T-helper 9 cell (primary cell): ENCODE measurements at places on chromosomes 4 and X.
A peak's percentile ranks its signal among the peaks of the same experiment; 100 is the strongest.

DNA sequence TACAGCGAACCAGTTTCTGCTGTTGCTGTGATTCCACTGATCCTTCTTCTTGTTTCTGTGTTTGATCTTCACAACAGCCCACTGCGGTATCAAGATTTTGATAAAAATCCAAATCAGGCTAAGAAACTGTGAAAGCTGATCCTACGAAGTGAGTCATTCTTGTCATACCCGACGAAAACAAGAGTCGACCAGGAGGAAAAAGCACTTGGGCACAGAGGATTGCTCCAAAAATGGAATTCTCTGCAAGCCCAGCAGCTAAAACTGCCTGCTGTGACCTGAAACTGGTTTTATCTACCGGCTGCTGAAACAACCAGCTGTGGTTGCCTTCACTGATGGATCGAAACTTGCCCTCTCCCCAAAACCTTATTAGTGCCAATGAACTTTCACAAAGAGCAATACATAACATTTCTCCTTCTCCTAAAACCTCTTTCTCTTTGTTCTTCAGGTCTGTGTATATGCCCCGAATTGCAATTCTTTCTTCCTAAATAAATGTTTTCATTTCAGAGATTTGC, 607.0 kb upstream of the PRKX start:
- no peak for DNase-seq

DNA sequence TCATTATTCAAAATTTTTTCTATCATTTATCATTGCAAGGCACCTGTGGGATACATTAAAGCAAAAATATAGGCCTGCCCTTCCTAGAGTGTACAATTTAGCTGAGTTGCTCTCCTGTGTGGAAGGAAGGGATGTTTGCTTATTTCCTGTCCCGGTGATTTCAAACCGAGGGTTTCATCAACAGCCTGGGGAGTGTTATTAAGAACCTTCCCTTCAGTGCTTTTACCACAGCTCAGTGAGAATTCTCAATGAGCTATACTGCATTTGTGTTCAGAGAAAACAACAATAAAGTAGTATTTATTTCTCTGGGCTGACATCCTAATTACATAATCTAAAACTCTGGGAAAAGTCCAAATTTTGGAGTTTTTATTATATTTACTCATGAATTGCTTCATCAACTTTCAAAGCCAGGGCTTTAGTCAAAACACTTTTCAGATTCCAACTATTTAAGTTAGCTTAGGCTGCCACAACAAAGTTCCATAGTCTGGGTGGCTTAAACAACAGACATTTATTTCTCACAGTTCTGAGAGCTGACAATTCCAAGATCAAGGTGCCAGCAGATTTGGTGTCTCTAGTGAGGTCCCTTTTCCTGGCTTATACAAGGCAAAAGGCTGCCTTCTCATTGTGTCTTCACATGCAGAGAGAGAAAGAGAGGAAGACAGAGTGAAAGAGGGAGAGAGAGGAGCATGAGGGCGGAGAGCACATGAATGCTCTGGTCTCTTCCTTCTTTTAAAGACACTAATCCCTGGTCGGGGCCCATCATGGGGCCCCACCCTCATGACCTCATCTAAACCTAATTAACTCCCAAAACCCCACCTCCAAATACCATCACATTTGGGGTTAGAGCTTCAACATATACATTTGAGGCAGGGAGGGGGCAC, 62.6 kb downstream of the MMRN1 start:
- no peak for DNase-seq

DNA sequence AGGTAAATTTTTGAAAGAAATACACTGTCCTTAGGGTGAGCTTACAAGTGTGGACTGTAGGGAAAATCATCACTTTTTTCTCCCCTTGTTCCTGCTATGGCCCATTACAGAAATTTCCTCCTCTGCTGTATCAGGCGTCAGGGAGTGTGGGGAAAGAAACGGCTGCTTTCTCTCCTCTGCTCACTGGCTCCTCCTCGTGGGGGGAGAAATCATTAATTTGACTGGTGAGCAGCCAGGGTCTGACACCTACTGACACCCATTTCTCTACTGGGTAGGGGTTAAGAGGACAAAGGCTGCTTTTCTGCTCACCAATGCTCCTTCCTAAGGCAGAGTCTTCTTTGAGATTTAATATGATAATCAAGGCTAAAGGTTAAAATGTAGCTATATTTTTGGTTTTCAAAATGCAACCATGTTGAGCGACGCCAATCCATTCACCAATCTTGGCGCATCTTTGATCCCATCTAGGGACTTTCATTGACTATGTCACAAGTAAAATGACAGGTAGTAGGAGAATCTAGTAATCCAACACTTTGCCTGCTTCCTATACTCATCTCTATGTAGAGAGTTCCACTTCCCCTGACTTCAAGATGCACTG, 25.1 kb downstream of the SETD7 start:
- DNase-seq: peak; percentile 53

DNA sequence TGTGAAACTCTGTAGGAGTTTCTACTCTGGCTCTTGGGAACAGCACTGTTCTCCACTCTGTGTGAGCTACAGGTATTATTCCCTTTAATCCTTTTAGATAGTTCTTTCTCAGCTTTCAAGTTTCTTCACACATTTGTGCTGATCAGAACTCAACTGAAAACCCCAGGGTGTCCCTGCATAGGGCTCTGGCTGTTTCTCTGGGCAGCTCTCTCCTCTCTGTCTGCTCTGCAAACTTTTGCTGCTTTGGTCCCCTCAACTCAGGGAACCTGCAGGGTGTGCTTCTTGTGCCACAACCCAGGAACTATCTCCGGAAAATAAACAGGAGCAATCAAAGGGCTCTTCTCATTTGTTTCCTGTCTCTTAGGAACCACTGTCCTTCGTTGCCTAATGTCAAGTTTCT, 196.6 kb upstream of the GABRA2 start:
- DNase-seq: no peak

DNA sequence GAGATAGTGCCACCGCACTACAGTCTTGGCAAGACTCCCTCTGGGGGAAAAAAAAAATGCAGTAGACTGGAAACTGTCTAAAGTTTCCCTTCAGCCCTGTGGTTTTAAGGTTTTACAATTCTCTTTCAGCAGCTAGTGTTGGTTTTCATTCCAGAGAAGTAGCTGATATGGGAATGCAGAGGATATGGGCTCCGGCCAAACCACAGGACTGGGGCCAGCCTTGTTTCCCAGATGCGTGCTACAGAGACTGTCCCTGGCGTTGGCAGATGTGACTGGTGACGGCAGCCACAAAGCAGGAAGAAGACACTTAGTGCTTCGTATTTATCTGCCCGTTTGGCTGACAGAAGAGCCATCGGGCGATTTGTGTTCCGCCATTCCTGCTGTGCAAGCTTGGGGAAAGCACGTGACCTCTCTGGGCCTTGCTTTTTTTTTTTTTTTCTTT, 43.2 kb downstream of the ZBTB49 start:
- DNase-seq: no peak

DNA sequence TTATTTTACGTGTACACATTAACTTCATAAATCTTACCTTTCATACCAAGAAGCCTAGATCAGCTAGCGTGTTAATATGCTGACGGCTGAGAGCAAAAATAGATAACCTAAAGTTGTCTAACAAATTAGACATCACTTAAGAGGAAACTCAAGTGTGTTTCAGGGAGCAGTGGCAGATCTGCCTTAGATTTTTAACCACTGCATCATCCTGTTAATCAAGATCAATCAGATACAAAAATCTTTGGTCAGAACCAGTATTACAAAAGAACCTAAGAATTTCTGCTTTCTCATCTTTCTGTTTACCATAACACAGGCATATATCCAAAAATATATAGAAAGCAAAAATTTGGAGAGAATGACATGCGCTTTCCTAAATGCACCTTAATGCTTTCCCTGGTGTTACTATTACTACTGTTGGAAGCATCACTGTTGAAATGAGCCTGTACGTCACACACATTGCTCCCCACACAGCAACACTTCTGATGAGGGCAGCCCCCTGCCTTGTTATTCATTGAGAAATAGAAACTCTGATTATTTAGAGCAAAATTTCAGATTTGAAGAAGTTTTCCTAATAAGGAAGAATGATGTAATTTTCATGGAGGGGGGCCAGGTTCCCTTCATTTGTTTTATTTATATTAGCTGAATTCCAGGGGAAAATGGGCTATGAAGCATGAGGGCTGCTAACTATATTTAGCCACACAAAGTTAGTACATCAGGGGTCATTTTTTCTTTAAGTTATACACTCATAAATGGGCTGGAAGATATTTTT, 152.3 kb downstream of the CBR4 start:
- no peak for DNase-seq

GRCh38 chr4:180541678-180542077, 1701.5 kb upstream of the TENM3 start:
- DNase-seq: no peak
